ENCODE measurements at places on chromosomes 16 and 17.

GRCh38 chr17:59533694-59534093 is 31.7 kb upstream of the DHX40 start:
- no peak for DNase-seq

DNA sequence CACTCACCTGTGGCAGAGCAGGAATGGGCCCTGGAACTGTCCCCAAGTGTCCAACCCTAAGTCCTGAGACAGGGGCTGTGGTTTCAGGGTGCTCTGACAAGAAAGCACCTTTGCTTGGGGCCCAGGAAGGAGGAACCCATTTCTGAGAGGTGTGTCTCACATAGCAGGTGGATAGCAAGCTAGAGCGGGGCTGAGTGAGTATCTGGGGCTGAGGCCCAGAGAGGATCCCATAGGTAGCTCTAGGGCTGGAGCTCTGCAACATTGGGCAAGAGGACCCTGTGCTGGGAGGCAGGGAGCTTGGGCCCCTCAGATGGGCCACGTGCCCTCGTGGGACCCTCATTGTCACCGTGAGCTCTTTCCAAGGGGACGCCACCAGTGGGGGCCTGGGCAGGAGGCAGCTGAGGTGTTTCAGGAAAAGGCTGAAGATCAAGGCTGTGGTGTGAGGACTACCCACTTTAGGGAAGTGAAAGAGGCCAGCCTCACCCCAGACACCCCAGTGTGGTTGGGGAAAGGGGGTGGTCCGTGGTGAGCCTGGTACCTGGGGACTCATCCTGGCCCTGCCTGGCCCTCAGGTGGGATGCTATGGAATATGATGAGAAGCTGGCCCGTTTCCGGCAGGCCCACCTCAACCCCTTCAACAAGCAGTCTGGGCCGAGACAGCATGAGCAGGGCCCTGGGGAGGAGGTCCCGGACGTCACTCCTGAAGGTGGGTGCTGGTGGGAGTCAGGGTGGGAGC is 5.3 kb downstream of the DEF8 start:
- no peak for DNase-seq

GRCh38 chr17:79089720-79090442 is 15.3 kb downstream of the ENGASE start:
- no peak for DNase-seq

DNA sequence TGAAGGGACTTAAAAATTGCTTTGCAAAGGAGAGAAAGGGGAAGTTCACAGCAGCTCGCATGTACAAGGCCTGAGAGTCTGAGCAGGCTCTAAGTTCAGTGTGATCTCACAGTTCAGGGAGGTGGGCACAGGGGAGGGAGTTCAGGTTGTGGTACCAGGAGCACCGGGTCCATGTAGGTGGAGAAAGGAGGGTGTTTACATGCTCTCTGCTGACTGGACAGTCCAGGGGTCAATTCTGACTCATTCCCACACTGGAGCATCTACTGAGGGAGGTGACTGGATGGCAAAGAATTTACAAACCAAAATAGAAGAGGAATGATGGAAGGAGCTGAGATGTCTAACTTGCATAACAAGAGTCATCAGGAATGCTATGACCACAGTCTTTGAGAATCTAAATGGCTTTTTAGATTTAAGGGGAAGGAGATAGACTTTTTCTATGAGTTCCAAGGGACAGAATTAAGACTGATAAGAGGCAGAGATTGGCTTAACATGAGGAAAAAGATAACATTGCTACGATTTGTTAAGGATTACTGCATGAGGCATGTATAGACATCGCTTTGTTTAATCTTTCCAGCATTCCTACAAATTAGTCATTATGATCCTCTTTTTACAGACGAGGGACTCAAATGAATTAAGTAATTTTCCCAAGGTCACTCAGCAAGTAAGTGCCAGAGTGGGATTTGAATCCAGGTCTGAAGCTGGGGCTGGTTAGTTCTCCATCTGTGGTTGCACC is 29.9 kb downstream of the MIS12 start:
- DNase-seq: no peak
